ENCODE measurements at places on chromosomes 6 and 20.

DNA sequence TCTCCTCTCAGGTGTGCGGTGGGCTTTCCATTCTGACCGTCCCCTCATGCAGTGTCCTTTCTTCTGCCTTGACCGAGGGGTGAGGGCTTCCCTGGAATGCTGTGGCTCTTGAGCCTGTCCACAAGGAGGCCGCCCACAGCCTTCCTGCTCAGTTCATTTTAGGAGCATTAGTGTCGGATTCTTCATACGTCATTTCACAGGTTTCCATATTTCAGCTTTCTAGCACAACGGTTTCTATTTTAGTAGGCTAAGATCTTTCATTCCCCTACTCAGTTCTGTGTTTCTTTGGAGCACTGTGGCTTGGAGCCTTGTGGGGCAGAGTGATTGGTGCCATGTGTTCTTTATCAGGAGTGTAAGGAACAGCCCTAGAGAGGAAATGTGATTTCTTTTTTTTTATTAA, 5.5 kb downstream of the PPP1R3G start:
- DNase-seq, result no peak

- DNase-seq, result no peak
Measured at GRCh38 chr20:46833360-46833759, 61.3 kb upstream of the EYA2 start.

GRCh38 chr6:112145080-112145573, 57.7 kb downstream of the FAM229B start:
- no peak for DNase-seq

DNA sequence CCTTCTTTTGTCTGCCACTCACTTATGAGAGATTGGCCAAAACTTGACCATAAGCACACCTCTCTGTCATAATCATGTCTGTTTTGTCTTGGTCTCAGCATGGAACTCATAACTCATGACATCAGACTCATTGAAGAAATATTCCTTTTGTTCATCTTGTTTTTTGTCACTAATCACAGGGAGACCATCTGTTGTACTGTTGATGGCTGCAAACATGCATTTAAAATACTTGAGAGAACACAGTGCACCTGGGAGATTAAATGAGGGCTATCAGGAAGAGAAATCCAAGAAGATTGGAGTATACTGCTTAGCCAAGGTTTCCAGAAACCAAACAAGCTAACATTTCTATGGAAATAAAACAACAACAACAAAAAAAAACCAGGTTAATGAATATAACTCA, 689.7 kb downstream of the EPM2A start:
- DNase-seq, result no peak

DNA sequence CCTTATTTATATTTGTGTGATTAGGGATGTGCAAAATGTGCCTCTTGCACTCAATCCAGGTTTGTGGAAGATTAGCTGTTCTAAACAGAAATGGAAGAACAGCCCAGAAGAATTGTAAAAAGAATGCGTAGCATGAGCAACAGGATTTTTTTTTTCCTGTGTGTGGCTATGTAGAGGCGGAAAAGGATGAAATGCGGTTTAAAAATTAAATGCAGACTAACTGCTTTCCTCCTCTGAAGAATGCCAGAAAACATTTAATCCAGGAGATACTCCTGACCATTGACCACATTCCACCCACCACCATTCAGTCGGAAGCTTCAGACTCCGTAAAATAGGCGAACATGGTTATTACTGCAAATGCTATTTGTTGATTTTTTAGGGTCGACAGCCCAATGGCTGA, 83.4 kb downstream of the BMP6 start:
- no peak for DNase-seq

- no peak for DNase-seq
Measured at GRCh38 chr6:147043994-147044477, 160.2 kb upstream of the STXBP5 start.

DNA sequence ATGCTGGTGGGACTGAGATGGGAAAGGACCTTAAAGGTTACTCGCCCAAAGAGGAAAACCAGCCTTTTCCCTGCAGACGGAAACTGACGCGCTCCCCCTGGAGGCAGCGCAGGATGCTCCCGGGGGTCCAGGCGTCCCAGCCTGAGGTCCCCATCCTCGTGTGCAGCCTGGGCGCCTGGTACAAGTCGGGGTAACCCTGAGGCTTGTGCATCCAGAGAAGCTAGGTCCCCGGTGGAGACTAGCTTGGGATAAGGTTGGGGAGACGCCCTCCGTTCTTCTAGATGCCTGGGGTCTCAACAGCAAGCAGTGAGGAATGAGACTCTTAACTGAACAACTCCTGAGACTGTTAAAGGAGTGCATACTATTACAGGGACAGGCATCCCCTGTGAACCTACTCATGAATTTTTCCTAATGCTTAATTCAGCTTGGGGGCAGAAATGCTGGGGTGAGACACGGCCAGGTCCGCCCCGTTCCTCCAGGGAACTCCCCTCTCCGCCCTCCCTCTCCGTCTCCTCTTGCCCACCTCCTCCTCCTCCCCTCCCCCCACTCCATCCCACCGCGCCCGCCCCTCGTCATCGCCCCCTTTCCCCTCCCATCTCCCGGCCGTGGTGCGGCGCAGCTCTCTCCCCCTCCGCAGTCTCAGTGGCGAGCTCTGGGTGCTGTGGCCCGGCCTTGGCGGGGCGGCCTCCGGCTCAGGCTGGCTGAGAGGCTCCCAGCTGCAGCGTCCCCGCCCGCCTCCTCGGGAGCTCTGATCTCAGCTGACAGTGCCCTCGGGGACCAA, at the start of gene PRSS35:
PRSS35 (plus strand) TSS at position 634 of the 781 bp plus-strand sequence. CDS start 10,908 bp downstream, outside the sequence.
- DNase-seq, result peak; percentile 1

GRCh38 chr20:49570828-49571552, 3.1 kb upstream of the PTGIS start:
- DNase-seq, result no peak

DNA sequence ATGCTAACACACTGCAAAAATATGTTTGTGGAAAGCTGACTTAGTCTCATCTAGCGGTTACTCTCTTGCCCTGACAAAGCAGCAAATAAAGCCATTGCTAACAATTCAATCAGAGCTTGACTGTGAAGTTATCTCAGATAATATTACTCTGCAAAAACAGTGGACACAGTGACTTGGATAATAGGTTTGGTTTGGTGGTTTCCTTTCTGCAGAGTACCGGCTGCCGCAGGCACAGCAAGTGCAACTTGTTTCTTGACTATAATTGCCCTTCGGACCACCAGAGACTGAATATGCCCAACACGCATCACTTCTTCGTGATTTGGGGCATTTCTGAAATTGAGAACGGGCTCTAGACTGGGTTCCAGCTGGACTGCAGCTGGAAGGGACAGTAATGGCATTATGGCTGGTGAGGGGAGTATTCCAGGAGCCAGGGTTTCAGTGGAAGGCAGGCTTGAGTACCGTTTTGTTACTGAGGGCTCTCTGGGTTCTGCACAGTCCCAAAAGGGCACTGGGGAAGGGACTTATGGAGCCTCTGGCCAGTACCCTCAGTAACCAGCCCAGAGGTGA, 40.0 kb downstream of the DSTN start:
- no peak for DNase-seq

DNA sequence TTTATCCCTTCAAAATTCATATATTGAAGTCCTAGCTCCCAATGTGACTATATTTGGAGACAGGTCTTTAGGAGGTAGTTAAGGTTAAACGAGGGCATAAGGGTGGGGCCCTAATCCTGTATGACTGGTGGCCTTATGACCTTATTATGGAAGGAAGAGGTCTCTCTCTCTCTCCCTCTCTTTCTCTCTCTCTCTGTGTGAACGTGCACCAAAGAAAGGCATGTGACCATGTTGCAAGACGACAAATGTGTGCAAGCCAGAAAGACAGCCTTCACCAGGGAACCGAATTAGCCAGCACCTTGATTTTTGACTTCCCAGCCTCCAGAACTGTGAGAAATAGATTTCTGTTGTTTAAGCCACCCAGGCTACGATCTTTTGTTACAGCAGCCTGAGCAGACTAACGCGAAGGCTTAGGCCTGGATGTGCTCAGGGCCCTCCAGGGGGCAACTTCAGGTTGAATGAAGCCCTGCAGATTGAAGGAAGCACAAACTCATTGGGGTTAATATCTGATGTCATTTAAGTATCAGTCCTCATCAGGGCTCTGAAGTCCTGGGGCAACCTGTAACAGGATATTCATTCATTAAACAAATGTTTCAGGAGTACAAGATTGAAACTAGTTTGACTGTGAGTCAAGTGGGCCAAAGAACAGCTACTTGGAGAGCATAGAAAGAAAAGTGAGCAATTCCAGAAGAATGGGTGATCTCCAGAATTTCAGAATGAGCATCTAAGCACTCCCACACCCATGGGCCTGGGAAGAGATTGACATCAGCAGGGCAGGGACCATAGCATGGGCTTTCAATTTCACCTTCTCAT, 157.4 kb upstream of the TNFAIP3 start:
- no peak for DNase-seq

DNA sequence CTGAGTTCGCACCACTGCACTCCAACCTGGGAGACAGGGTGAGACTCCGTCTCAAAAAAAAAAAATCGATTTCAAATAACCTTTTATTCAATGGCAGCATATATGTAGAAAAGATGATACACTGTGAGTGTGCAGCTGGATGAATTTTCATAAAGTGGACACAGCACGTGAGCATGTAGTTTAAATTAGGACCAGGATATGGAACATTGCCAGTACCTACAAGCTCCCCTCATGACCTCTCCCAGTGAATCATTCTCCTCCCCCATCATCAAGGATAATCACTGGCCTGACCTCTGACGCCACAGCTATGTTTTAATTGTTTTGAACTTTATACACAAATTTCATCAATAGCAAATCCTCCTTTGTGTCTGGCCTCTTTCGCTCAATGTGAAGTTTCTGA, 53.8 kb upstream of the HDAC2 start:
- no peak for DNase-seq

GRCh38 chr6:131782764-131783163, 25.1 kb upstream of the ENPP1 start:
- no peak for DNase-seq

All from CD8-positive, alpha-beta memory T cell (primary cell).